ENCODE measurements at places on chromosomes 3 and 15.

DNA sequence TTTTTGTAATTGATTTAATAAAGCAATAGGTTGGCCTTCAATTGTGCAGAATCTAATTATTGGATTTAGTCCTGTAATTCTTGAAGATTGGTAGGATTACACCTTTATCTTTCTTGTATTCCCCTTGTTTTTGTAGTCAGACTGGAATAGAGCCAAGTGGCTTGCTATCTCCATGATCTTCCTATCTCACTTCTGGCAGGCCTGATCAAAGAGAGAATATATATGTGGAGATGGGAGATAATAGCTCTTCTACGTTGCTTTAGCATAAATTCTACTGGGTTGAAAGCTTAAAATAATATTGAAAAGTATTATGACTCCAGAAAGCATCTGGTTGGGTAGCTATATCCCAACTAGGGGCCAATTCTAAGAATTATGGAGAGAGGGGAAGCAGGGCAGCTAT is 16.9 kb upstream of the IFT57 start:
- DNase-seq: no peak

GRCh38 chr3:163809540-163809993 is 1268.7 kb downstream of the SI start:
- DNase-seq: no peak

DNA sequence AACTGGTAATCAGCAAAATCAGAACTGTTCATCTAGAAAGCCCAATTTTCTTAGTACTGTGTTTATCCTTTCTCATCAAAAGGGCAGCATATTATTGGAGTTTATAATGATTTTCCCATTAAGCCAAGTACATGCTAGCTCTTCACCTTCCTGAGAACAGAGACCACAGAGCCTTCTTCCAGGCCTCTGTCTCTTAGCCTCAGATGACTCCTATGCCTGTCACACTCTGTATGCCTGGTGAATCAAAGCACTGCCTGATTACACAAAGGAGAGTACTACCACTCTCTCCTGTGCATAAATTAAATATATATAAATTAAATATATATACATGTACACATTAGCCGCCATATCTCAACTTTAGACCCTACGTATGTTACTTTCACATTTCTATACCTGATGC is 636.1 kb downstream of the NTRK3 start:
- no peak for DNase-seq

DNA sequence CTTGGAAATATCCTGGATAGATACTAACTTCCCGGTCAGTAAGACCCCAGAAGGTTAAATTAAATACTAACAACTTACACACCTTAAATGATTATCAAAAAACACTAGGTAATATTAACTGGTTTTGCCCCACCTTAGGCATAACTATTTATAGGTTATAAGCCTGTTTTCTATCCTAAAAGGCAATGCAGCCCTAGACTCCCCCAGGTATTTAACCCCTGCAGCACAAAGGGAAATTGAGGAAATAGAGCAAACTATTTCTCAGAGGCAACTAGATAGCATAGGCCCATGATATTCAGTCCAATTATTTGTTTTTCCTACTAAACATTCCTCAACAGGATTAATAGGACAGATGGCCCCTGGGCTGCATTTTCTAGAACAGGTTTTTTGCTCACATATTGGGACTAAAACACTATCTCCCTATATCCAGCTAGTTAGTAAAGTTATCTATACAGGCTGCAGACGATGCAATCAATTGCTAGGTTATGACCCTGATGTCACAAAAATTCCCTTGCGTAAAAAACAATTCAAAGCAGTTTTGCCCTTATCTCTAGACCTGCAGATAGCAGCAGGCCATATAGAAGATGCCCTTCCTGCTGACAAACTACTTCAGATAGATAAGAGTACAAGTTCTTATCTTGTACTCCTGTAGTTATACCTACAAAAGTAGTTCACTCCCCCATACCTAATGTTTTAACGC is 221.3 kb downstream of the DTWD1 start:
- DNase-seq: no peak

DNA sequence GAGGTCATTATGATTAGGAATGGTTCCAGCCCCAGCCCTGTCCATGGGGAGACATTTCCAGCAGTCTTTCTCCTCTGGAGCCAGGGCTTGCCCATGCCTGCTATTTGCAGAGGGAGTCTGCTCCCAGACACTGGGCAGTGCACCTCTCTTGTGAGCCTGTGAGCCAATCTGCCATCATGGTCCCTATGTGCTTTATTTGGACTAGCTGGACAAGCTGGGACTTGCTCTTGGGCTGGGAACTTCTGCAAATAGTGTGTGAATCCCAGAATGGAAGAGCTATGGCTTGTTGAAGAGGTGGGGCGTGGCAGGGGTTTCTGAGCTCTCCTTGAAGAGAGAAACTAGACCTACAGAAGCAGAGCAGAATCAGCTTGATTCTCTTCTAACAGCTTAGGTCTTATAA is 53.7 kb upstream of the KY start:
- DNase-seq: no peak

DNA sequence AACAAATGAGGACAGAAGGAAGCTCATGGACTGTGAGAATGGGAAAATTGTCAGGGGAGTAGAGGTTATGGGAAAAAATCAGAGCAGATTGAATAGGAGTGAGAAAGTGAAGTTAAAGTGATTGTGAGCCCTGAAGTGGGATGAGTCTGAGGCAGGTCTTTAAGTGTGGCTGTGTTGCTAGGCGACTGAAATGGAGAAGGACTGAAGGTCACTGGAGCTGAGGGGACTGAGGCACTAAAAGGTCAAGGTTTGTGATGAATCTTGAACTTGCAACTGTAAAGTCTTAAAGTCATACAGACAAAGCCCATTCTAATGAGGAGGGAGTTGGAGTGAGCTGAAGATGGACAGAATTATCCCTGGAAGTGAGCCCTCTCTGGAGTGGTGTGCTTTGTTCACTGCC is 518.9 kb downstream of the TUSC7 start:
- no peak for DNase-seq

DNA sequence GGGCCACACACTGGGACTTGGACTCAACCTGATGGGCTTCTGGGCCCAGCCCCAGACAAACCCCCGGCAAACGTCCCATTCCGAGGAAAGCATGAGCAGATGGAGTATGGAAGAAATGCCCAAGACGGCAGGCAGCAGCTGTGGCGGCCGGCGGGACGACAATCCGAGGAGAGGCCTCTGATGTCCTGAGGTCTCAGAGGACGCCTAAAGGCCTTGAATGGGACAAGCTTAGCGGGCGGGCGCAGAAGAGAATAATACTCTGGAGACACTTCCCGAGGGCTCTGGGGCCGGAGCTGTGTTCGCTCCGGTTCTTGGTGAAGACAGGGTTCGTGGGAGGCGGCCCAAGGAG is 482 bp upstream of the OGG1 start:
- DNase-seq: no peak

GRCh38 chr15:20349774-20350498 is 191.7 kb downstream of the GOLGA6L6 start:
- DNase-seq: no peak

DNA sequence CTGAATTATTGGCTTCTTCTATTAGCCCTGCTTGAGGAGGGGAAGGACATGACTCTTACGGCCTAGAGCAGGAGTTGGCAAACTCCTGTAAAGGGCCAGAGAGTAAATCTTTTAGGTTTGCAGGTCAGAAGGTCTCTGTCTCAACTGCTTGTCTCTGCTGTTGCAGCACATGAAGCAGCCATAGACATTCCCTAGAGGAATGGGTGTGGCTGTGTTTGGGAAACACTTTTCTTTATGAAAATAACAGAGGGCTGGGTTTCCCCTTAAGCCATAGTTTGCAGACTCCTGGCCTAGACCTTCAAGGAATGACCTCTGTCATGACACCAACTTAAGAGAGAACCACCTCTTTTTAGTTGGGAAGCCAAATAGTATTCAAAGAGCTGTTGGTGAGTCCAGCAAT is 10.3 kb downstream of the TRAK1 start:
- no peak for DNase-seq

- DNase-seq: no peak
Observed at GRCh38 chr15:99368743-99369142, 117.5 kb downstream of the LRRC28 start.

- DNase-seq: no peak
Observed at GRCh38 chr3:82088749-82089148, 327.3 kb upstream of the GBE1 start.

DNA sequence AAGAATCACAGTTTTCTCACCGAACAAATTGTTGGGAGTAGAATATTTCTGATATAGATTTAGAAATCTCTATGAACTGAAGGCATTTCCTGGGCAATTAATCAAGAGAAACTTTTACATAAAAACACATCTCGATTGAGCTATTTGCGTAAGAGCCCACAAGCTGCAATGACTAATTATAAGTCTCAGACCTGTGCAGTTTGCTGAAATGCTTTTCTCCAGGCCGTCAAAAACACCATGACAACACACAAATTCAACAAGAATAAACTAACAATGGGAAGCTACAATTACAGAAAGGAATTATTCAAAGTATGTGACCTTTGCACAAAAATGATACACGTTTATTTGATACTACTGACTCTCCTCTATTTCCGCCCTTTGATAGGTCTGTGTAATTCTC is 481.2 kb upstream of the WNT5A start:
- no peak for DNase-seq

GRCh38 chr3:131421301-131421700 is 39.7 kb downstream of the NUDT16 start:
- no peak for DNase-seq

DNA sequence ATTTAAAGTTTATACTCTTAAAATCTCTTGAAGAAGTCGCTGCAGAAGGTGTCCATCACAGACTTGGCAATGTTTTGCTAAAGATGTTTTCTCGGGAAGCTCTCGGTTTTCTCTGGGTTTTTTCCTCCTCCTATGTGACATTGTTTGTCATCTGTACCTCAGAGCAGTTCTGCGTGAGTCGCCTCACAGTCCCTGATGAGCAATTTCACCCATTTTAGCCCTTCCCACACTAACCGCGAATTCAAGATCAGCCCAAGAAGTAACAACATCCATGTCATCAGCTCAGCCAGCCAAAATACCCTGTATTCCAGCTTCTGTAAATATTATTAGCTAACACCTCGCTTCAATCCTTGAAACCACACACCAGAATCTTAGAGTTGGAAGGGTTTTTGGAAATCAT is 224.3 kb upstream of the SETMAR start:
- no peak for DNase-seq

- DNase-seq: no peak
Observed at GRCh38 chr3:129357616-129358015, 70.8 kb downstream of the EFCAB12 start.

DNA sequence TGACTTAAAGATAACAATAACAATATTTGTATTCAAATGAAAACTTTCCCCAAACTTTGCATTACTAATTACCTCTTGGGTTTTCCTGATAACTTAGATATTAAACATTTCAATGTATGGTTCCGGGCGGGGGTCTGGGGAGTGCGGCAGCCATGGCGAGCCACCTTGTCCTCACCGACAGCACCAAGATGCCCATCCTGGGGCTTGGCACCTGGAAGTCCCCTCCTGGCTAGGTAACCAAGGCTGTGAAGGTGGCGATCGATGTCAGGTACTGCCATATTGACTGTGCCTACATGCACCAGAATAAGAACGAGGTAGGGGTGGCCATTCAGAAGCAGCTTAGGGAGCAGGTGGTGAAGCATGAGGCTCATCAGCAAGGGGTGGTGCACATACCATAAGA is 478.7 kb downstream of the CNTN3 start:
- DNase-seq: no peak

- DNase-seq: no peak
Observed at GRCh38 chr15:41820791-41821423, 7.0 kb upstream of the JMJD7 start.

DNA sequence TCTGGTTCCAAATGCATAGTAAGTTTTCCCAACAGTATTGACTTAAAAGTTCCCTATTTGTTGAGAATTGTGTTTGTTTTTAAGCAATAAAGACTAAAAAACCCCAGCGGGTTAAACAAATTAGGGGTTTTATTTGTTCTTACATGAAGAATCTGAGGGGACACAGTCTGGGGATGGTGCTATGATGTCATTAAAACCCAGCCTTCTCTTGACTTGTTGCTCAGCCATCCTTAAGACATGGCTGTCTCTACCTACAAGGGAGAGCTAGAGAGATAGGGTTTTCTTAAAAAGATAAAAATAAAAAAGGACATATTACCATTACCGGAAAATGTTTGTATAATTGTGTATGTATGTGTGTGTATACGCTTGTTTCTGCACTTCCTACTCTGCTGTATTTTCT is 11.7 kb upstream of the ARL14 start:
- DNase-seq: no peak

DNA sequence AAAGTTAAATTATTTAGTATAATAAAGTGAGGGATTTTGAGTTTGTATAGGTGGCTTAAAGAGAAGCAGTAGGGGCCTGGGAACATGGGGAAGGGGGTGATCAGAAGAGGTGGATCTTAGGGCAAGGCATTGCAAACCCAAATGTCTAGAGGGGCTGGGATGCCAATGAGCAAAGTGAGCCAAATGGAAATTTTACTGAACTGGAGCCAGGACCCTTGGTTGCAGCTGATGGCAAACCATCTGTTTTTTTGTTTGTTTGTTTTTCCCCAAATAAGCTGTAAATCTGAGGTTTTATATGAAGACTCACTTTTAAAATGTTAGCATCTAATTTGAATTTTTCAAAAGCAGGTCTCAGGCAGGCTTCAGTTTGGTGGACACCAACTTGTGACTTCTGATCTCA is 14.8 kb upstream of the PARP14 start:
- no peak for DNase-seq

GRCh38 chr15:88624971-88625490 is 3.9 kb downstream of the AEN start:
- no peak for DNase-seq

GRCh38 chr15:28003302-28004037 is 95.6 kb downstream of the OCA2 start:
- no peak for DNase-seq

DNA sequence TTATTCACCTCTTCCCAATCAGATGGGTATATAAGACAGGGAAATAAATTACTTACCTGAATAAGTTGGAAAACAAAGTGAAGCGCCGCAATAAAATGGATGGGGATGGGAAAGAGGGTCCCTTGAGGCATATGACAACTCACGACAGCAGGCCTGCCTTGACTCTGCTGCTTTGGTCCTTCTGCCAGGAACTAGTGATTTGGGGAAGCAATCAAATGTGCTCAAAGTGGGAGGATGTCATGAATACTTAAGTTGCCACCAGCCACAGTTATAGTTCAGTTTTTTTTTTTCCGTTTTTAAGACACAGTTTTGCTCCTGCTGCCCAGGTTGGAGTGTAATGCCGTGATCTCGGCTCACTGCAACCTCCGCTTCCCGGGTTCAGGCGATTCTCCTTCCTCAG is 4.6 kb downstream of the PARL start:
- no peak for DNase-seq

DNA sequence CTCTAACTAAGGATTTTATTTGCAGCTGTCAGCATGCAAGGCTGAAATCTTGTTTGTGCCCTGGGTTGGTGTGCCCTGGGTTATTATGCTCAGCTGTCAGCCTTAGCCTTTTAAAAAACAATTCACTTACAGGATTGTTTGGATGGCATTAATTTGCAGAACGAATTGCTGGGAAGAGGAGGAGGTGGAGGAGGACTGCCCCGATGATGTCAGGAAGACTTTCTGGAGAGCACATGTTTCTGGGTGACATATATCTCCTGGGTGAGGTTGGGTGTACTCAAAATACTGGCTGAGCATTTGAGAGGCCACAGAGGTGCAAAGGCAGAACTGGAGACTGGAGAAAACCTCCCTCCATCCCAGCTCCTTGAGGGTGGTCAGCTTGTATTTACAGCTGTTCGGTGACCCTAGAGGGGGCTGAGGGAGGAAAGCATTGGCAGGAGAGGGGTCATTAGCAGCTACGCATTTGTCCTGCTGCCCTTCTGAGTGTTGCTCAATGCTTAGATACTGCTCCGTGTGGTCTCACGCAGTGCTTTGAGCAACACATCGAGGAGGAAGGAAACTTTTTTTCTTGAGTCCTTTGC is 59.8 kb upstream of the PSMD6 start:
- DNase-seq: no peak

All from SK-N-SH (cell line).